ENCODE measurements at places on chromosomes 2 and 18. TPM values are rescaled to one million over a fixed set of nuclear protein-coding genes. Genes with fewer than 3 reads are reported as not detected.

DNA sequence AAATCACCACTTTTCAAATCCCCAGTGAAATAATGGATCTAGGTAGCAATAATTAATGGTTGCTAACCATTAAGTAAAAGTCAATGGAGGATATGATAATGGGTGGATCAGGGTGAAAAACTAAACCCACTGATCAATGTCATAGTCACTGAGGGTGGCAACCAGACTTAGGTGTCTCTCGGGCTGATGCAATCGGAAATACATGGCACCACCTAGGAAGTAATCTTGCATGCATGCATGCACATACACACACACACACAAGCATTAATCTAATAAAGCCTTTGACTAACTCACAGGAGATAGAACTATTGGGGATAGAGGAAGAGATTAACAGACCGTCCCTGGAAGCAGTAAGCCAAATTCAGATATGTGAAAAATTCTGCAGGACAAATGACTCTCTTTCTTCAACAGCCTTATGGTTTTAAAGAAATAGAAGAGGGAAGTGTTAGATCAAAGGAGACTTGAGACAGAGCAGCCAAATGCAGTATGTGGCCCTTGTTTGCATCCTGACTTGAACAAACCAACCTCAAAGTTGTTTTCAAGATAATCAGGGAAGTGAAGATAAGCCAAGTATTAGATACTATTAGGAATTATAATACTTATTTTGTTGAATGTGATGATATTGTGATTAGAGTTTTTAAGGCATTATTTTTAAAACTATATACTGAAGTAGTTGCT lies 186.0 kb upstream of the RMP24 start:
- no peak for DNase-seq

CNGA3 gene
- total RNA-seq, result 0.04 TPM

GRCh38 chr2:37692711-37693110 lies 21.3 kb upstream of the CDC42EP3 start:
- DNase-seq, result peak; percentile 60

DNA sequence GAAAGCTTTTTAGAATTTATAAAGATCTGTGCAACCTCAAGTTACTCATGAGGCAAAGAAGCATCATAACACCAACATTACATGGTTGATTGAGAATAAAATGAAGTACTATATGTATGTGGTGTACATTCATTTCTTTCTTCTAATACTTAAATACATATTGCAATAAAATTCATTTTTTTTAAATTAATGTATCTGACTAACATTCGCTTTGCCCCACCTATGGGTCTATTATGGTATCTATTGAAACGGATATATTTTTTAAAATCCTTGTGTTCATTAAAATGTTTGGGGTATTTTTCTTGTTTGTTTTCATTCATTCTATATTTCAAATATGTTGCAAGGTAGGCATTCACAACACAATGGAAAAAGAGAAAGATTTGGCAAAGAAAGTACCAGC lies 237.5 kb downstream of the DSEL start:
- no peak for DNase-seq

DNA sequence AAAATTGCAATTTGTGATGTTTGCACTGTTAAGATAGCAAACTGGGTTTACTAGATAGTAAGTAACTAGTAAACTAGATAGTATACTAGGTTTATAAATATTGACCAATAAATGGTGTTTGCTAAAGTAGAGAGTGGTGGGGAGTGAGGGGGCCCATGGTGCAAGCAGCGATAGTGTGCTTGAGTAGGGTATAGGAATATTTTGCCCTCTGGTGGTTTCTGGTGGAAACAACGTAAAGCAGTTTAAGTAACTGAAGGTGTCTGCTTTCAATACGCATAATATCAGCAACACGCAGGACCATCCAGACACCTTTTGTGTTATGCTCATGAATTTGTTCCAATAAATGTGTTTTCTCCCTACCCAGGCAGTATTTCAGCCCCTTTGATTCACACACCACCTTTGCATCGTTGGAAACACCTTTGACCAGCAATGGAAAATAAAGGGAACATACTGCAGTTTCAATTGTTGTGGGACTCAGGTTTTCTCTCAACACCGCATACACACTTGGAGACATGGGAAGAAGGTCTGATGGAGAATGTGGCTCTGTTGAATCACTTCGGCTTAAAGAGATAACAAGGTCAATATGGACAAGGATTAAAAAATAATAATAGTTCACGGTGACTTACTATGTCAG lies 16.7 kb upstream of the STAT1 start:
- peak; percentile 62 for DNase-seq

CFAP53 gene
- 0.56 TPM for total RNA-seq

KLHL30 gene
- 31.7 TPM for total RNA-seq

DNA sequence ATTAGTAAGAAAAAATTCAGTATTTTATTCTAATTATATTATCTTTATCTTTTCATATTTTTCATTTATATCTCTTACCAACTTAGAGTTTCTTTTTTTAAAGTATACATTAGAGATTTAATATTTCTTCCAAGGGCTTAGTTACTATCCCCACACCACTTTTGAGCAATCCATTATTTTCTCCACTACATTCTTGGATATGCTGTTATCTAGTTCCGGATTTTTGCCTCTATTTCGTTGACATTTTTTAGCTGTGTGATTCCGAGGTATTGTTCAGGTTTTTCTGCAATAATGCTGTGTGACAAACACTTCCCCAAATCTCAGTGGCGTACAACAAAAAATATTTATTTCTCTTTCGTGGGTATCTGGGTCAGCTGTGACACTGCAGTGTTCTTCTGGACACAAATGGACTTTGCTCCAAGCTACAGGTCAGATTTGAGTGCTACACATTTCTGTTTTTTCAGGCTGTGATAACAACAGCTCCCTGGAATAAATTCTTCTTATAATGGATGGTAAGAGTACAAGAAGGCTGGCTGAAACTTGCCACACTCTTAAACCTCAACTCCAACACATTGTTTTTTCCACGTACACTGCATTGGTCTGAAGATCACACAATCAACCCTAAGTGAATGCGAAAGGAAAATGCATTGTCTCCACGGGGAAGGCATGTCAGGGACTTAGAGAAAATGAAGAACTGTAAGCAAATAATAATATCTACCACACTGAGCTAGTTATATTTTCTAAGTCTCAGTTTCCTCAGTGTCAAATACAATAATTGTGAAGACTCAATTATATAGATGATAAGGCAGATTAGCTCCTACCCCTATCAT lies 50.9 kb upstream of the PSMD14 start:
- no peak for DNase-seq

DNA sequence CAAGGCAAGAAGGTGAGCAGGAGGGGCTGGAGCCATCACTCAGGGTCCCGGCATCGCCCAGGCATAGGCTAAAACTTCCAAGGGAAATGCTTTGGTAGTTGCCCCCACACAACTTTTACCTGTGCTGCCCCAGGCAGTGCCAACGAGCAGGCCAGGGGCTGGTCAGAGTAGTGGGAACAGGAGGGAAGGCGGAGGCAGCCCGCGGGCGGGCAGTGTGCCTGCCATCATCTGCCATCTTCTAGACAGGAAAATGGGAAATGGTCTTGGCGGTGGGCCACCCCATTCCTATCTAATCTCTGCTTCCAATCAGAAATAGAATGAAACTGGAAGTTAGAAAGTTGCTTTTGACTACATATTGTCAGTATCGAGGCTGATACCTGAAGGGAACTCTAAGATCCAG lies 26.0 kb upstream of the LYPD6B start:
- DNase-seq, result no peak

DSG2 gene
- total RNA-seq, result 45.3 TPM

ANTXR1 gene
- total RNA-seq, result 36.0 TPM

DNA sequence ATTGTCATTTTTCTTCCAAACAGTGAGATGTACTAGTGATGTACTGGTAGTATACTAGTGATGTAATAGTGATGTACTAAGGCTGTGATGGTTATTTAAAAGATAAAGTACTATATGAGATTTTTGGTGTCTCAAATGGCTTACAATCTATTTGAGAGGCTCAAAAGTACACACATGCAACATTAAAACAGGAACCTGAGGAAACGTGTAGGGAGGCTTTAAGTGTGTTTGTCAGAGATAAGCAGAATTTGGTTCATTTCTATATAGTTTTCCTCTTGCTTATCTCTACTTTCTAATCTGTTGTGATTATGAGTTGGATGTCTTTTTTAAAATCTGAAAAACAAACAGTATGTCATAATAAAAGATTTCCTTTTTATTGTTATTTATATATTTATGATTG lies 100.9 kb upstream of the SERTAD2 start:
- DNase-seq, result no peak

CXCR4 gene
- 2.4 TPM for total RNA-seq

DNA sequence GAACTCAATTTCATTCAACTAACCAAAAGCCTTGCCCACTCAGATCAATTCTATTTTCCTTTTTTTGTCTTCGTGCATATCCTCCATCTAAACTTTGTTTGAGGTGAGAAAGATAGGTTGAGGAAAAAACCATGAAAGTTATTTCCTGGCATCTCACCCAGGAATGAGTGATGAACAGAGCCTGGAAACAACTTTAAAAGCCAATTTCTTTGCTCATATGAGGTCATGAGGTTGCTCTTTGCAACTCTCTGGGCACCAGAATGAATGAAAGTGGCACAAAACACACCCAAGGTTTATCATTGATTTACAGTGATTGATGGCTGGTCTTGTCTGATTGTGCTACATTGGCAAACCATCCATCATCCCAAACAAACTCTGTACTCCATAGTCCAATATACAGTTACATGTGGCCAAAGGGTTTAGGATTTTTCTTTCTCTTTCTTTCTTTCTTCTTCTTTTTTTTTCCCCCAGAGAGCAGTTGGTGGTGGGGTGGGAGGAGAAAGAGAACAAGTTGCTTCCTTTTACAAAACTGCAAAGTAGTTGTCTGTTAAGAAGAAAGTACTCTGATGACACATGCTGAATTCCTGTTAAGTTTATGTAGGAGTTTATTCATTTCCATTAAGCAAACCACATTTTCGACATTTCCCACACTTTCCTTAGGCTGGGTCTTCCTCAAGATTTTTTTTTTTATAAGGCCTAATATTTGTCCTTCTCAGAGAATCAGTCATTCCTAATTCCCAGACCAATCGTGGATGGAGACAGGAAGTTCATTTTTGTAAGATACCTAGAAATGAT lies 575.9 kb upstream of the ZEB2 start:
- DNase-seq, result peak; percentile 72

AMER3 gene
- 1.2 TPM for total RNA-seq

DNA sequence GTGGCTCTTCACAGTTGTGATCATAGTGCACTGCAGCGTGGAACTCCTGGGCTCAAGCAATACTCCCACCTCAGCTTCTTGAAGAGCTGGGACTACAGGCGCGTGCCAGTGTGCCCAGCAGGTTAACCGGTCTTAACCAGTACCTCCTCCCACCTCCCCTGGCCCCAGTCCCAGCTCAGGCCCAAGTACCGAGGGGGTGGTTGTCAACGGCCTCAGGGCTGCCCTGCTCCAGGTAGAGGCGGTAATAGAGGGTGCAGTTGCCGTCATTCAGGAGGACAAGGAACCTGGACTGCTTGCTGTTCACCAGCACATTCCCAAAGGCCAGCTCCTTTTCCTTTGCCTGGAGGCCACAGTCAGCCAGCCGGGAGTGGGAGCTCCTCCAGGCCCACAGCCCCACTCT lies 19.7 kb downstream of the CFAP65 start:
- DNase-seq, result no peak

DNA sequence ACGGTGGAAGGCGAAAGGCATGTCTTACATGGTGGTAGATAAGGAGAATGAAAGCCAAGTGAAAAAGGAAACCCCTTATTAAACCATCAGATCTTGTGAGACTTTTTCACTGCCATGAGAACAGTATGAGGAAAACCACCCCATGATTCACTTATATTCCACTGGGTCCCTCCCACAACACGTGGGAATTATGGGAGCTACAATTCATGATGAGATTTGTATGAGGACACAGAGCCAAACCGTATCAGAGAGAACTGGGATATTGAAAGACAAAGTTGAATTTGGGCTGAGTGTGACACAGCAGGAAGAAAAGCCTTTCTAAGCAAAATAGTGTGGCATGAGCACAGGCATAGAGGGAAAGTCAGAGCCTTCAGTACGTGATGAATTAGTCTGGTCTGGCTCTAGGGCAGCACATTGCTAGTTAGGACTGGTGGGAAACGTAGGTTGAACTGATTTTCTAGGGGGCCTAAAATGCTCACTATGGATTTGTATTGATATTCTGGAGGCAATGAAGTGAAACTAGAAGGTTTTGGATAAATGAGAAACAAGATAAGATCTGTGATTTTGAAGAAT lies 84.8 kb upstream of the RND3 start:
- DNase-seq, result no peak

GRCh38 chr2:241011751-241012510 lies 13.5 kb downstream of the SNED1 start:
- DNase-seq, result no peak

- no peak for DNase-seq
These were observed 613.2 kb upstream of the ACVR2A start for GRCh38 chr2:147231607-147232006.

- peak; percentile 26 for DNase-seq
These were observed 167.3 kb upstream of the NOSTRIN start for GRCh38 chr2:168635065-168635577.

CTLA4 gene
- not detected for total RNA-seq
